ENCODE measurements at places on chromosomes 5 and 9. TPM values are rescaled to one million over a fixed set of nuclear protein-coding genes. Genes with fewer than 3 reads are reported as not detected.

Gene RLN2
- total RNA-seq: 2.4 TPM

Gene PCDHGB2
- 4.6 TPM for total RNA-seq

Gene TSSK1B
- total RNA-seq: 2.9 TPM

Gene THBS4
- not detected for total RNA-seq

Gene AHRR
- total RNA-seq: 18.3 TPM

GRCh38 chr9:133990366-133991213, 1.5 kb downstream of the VAV2 start:
- peak; percentile 71 for DNase-seq

DNA sequence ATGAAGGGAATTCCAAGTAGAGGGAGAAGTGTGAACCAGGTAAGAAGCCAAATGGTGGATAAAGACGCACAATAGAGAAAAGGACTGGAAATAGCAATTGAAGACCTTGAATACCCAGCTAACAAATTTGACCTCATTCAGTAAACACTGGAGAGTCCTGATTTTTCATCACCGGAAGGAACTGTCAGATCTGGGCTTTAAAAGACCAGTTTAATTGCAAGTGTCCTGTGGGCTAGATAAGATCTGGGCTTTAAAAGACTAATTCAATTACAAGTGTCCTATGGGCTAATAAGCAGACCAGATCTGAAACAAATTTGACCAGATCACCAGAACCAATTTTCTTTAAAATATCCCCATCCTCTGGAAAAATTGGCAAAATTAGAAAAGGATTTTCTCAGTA, 380.0 kb downstream of the ACTL7B start:
- DNase-seq: no peak

DNA sequence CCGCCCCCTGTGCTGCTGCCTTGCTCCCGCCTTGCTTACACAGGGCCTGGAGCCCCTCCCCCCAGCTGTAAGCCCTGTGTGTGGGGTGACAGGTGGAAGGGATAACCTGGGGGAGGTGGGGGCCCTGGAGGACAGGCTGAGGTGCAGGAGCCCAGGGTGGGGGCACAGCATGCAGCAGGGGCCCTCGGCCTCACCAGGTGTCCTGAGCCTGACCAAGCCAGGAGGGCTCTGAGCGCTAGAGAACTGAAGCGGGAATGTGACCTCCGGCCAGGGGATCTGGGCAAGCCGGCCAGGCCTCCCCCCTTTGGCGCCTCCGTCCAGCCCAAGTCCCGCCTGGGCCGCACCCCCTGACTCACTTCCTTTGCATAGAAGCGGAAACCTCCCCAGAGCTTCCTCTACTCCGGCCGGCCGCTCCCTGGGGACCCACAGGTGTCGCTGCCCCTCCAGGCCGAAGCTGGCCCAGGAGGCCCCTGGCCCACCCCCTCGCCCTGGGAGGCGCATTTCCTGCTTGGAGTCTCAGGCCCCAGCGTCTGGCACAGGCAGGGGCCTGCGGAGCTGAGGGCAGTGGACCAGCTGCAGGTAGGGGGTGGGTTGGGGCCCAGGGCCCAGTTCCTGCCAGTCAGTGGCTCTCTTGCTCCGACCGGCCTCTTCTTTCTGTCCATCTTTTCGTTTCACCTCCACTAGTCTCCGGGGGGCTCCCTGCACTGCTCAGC, at the start of gene TOR4A:
TSS of gene TOR4A (plus strand) at position 398 of the 713 bp plus-strand sequence. CDS start 964 bp downstream, outside the sequence.
- peak; percentile 74 for DNase-seq

DNA sequence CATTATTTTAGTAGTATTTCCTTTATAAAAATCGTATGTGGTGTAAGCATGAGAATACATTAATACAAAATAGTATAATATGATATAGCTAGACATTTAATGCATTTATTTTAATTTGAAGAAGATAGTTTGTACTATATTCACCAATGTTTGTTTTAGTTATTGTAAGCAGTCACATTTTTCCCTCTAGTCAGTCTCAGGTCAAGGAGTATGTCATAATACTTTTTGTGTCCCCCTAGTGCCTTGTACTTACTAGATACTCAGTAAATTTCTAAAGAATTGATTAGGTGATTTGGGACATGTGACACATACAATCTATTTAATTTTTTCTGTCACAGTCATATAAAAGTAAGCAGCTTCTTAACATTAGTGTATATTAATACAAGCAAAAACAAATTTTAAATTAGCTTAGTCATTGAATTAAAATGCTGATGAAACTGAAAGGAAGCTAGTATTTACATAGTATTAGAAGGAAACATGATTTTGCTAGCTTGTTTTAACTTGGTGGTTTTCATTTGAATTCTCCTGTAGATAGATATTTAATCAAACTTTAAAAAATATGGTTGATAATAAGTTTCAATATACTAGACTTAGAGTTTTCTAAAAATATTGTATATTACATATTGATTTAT, 242.2 kb downstream of the FER start:
- no peak for DNase-seq

DNA sequence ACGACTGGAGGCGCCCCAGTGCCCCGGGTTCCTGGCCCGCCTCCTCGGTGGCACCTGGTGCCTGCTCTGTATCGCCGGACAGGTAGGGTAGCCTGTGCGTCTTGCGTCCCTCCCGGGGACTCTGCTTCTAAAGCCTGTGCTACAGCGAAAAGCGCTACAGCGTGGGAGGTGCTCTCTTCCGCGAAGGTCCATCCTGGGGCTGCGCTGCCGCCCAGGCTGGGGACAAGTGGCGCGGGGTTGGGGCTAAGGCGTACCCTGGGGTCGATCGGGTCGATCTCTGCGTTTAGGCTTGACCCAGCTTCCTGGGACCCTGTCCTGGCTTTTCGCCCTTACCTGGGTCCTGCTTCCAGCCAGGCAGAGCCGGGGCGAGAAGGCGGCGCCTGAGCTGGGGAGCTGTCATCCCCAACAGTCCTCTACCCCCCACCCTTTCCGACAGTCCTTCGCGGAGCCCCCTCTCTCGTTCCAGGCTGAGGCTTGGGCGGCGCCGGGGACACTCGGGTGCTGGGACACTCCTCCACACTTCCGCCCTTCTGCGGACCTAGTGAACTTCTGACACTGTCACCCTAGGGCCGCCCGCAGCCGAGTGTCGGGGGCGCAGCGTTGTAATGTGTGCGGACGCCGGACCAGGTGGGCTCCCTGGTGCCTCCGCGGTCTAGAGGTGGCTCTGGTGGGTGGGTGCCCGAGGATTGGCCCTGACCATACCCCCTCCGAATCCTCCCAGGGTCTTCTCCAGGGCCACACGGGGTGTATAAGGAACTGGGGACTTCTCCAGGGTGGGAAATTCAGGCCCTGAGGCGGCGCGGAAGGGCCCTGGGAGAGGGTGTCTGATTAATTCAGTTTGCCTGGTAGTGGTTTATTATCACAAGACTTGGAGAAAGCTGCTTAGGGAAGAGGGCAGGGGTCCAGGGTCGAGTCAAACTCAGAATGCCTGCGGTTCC, 328.2 kb downstream of the SH3GL2 start:
- no peak for DNase-seq

DNA sequence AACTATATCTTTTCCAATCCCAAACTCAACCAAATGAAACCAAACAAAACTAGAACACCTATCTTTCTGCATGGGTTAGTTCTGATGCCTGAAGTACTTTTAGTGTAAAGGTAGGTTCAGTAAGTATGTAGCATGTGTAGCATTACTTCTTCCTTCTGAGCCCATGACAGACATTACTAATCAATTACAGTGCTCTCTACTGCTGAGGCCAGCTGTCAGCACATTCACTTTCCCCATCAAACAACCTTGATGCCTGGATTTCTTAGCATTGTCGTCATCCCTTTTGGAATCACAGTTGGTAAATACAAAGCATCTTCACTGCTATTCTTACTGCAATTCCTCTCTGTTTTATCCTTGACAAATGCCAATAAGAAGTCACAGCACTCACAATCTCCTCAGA, 103.2 kb downstream of the PTTG1 start:
- no peak for DNase-seq

Data from umbilical cord (tissue), 2 donors.